Dorsolateral prefrontal cortex (tissue), 122 donors: ENCODE measurements at places on chromosomes 7 and 10.

GRCh38 chr10:60348982-60349381 is 40.7 kb downstream of the ANK3 start:
- no peak for DNase-seq

- DNase-seq = no peak
Observed at GRCh38 chr10:46305079-46305818, 18.5 kb downstream of the ANTXRL start.

DNA sequence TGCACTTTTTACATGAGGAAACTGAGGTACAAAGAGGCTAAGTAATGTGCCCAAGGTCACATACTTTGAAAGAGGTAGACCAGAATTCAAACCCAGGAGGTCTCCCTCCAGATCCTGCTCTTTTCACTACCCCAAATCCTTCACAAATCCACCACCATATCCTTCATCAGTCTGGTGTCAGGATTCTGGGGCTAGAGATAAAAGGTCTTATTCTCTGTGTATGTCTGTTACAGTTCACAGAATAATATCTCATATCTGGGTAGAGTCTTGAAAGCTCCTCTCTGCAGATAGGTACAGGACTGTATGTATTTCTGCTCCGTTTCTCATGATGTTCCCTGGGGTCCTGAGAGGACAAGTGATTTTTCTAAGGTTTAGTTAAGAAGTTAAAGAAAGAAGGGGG is 4.9 kb downstream of the PIK3CG start:
- no peak for DNase-seq

GRCh38 chr7:121798453-121798840 is 74.5 kb upstream of the PTPRZ1 start:
- no peak for DNase-seq

DNA sequence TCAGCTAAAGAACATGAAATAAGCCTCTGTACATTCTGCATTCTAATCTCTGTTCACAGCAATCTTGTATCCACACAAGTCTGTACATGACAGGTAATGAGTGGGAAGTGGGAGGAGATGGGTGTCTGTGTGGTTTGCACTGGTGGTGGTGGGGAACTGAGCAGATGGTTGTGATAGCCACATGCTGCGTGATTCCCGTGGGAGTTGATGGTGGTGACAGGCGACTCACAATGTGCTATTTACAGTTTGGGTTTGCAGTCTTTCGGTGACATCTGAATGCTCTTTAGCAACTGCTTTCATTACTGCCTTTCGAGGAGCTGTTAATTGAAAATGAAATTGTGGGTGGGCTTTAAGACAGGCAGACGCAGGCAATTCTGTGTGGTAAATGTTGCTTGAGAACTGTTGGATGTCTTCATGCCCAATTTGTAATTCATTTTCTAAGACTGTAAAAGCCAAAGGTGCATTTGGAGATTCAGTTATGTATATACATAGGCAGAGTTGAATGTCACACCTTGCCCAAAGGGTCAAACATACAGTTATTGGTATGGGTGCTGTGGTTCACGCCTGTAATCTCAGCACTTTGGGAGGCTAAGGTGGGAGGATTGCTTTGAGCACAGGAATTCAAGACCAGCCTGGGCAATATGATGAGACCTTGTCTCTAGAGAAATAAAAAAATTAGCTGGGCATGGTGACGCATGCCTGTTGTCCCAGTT is 308.2 kb downstream of the AUTS2 start:
- no peak for DNase-seq

DNA sequence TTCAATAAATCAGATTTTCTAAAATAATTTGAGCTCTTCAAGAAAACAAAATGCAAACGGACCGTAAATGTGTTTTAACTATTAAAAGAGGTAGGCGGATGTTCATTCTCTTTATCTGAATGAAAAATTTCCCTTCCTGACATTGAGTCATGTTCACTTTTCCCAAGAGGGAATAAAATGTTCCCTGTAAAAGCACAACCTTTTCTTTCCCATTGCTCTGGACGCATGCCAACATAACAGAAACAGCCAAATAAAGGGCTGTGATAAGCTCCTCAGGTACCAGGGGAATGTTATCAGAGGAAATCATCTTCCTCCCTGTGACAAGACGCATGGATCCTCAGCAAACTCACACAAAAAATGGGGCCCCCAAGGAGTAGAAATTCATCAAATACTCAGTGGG is 251.8 kb downstream of the MTERF1 start:
- DNase-seq = no peak

DNA sequence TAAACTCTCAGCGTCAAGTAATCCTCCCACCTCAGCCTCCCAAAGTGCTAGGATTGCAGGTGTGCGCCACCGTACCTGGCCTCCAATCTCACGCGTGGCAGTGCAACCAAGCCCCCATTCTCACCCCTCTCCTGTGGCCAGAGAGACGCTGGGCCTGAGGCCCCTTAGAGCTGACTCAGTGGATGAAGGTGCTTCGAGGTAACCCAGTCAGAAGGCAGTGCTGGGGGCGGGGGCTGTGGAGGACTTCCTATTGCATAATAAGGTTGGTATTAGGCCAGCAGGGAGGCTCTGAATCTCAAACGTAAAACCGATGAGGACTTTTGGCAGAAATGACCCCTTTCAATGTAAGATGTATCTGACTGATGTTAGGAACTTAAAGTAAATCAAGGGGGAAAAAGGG is 229.3 kb downstream of the USP6NL start:
- DNase-seq = no peak

GRCh38 chr10:7477538-7478334 is 66.9 kb upstream of the SFMBT2 start:
- DNase-seq = no peak

- DNase-seq = no peak
Observed at GRCh38 chr10:58698777-58699356, 186.2 kb downstream of the BICC1 start.

- no peak for DNase-seq
Observed at GRCh38 chr7:22841954-22842353, 19.3 kb upstream of the TOMM7 start.

DNA sequence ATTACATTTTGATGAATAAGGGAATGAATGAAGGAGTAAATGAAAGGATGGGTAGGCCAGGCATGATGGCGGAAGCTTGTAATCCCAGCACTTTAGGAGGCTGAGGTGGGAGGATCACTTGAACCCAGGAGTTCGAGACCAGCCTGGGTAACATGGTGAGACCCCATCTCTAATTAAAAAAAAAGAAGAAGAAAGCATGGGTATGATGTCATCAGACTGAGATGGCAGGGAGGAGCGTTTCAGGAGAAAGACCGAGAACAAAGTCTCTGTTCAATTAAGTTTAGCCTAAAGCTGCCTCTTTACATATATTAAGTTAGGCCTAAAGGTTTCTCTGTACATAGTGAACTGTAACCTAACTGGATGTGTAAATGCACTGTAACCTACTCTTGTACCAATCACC is 42.2 kb upstream of the SMNDC1 start:
- no peak for DNase-seq

DNA sequence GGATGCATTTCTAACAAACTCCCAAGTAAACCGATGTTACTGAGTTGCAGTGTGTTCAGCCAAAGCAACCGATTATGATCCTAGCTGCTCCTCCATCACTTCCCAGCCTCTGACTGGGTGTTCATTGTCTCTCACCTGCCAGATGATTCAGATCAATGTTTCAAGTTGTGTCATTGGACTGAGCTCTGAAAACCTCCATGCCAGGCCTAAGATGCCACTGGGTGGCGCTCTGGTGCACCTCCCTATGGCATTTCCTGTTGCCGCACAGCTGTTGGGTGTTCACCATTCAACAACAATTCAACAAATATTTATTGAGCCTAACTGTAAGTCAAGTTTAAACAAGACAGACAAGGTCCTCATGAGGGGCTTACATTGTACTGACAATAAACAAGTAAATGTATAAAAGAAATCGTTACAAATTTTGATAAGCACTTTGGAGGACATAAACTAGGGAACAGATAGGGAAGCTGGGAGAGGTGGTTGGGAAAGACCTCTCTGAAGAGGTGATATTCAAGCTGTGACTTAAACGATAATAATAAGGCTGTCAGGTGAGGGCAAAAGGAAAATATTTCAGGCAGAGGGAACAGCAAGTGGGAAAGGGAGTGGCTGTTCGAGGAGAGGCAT is 22.8 kb downstream of the RGR start:
- peak; percentile 51 for DNase-seq

GRCh38 chr7:123724817-123725253 is 24.0 kb downstream of the WASL start:
- DNase-seq = no peak
